ENCODE measurements at places on chromosomes 2 and 18. TPM values are rescaled to one million over a fixed set of nuclear protein-coding genes. Genes with fewer than 3 reads are reported as not detected.

GRCh38 chr18:13302457-13303225, 84.1 kb downstream of the LDLRAD4 start:
- no peaks in the 10 kb centered on the region for H3K36me3 ChIP-seq
- DNase-seq = no peak
- H3K4me3 ChIP-seq = no peak overlapping the region
- peaks cover 3% of the 10 kb centered on the region for H3K4me1 ChIP-seq

- H3K27ac ChIP-seq = no peak overlapping the region
- DNase-seq = no peak
- no peaks in the 10 kb centered on the region for H3K36me3 ChIP-seq
- no peaks in the 10 kb centered on the region for H3K27me3 ChIP-seq
- no peak overlapping the region for H3K4me3 ChIP-seq
Observed at GRCh38 chr2:197292619-197293018, 18.0 kb downstream of the ANKRD44 start.

GAL3ST2 gene
- total RNA-seq = not detected

- H3K27me3 ChIP-seq = no peaks in the 10 kb centered on the region
- DNase-seq = no peak
- no peaks in the 10 kb centered on the region for H3K4me1 ChIP-seq
- no peak overlapping the region for H3K4me3 ChIP-seq
- no peak overlapping the region for H3K27ac ChIP-seq
- peaks cover 7% of the 10 kb centered on the region for H3K36me3 ChIP-seq
Observed at GRCh38 chr2:175793648-175794047, 208.4 kb downstream of the LNPK start.

IL1F10 gene
- not detected for total RNA-seq

- DNase-seq = no peak
- peaks cover 5% of the 10 kb centered on the region for H3K27me3 ChIP-seq
- H3K4me1 ChIP-seq = peaks cover 46% of the 10 kb centered on the region
- peaks cover 23% of the 10 kb centered on the region for H3K36me3 ChIP-seq
- H3K27ac ChIP-seq = no peak overlapping the region
- peak overlapping the region; percentile 1 for H3K4me3 ChIP-seq
Observed at GRCh38 chr18:44723411-44723810, 42.7 kb downstream of the SETBP1 start.

FIGLA gene
- not detected for total RNA-seq

GRCh38 chr2:69509011-69509749, 71.9 kb upstream of the NFU1 start:
- no peaks in the 10 kb centered on the region for H3K4me1 ChIP-seq
- peak overlapping the region; percentile 59 for H3K4me3 ChIP-seq
- H3K27me3 ChIP-seq = no peaks in the 10 kb centered on the region
- H3K27ac ChIP-seq = peak overlapping the region; percentile 15
- H3K36me3 ChIP-seq = peaks cover 73% of the 10 kb centered on the region
- DNase-seq = no peak

NOL4 gene
- total RNA-seq = 0.67 TPM

DNA sequence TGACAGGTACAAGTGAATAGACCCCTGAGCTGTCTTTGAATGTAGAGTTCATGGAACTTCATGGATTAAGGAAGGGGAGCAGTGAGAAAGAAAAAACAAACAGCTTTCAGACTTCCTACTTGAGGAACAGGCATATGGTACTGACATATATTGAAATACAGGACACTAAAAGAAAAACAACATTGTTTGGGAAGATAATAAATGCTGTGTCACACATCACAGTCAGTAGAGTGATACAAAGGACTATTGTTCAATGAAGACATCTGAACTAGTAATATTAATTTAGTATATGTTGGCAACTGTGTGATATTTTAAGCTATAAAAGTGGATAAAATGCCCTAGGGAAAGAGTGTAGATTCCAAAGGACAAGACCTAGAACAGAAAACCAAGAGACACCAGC, 3.3 kb downstream of the DSC2 start:
- no peaks in the 10 kb centered on the region for H3K27me3 ChIP-seq
- H3K27ac ChIP-seq = no peak overlapping the region
- DNase-seq = no peak
- peaks cover 22% of the 10 kb centered on the region for H3K4me1 ChIP-seq

- no peak for DNase-seq
- no peaks in the 10 kb centered on the region for H3K4me1 ChIP-seq
- peaks cover 4% of the 10 kb centered on the region for H3K36me3 ChIP-seq
- peaks cover 2% of the 10 kb centered on the region for H3K27me3 ChIP-seq
- H3K27ac ChIP-seq = no peak overlapping the region
Observed at GRCh38 chr2:234863043-234863934, 88.5 kb upstream of the SH3BP4 start.

MCM6 gene
- total RNA-seq = 27.2 TPM

DNA sequence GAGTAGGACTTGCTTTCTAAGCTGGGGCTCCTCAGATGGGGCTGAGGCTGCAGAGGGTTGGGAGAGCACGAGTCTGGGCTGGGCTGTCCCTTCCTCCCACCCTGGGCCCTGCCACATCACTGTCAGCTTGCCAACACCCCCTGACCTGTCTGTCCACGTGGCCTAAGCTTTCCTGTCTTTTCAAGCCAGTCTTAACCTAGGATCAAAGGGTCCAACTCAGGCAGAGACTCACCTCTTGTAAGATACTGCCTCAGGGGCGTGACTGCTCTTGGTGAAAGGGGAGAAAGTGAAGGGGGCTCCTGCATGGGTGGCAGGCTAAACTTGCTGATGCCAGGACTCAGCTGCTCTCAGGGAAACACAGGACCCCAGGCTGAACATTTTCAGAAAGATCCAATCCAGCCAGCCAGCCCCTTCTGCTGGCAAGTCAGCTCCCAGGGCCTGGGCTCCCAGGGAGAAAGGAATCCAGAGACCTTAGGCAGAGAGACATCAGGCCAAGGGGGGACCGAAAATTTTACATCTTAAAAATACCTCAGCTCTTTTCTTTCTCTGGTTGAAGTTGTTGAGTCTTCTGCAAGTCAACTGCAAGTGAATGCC, 144.2 kb upstream of the ID2 start:
- peaks cover 24% of the 10 kb centered on the region for H3K4me1 ChIP-seq
- DNase-seq = no peak
- H3K27ac ChIP-seq = no peak overlapping the region
- peaks cover 7% of the 10 kb centered on the region for H3K27me3 ChIP-seq
- H3K4me3 ChIP-seq = no peak overlapping the region

- peaks cover 7% of the 10 kb centered on the region for H3K27me3 ChIP-seq
- no peak overlapping the region for H3K27ac ChIP-seq
- peaks cover 4% of the 10 kb centered on the region for H3K36me3 ChIP-seq
- no peak for DNase-seq
Observed at GRCh38 chr2:187180529-187180928, 267.5 kb downstream of the CALCRL start.

DNA sequence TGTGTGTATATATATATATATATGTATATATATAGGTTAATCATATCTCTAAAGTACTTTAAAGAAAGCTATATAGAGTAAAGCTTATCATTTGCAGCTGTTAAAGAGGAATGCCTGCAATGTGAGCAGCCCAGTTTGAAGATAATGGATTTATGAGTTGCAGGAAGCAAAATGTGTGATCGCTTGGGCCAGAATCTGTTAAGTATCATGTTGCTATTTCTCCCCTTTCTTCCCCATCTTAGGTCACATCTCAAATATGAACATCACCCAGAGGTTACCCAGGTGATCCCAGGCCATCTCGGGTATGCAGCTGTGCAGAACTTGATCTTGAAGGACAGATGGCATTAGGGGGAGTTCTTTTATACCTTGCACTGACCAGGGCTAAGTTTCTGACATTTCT, 316.5 kb downstream of the MTX2 start:
- no peaks in the 10 kb centered on the region for H3K36me3 ChIP-seq
- DNase-seq = no peak
- no peak overlapping the region for H3K27ac ChIP-seq
- peaks cover 4% of the 10 kb centered on the region for H3K27me3 ChIP-seq

ASAP2 gene
- total RNA-seq = 31.8 TPM

CDKL4 gene
- 0.92 TPM for total RNA-seq

GRCh38 chr2:207473049-207473930, 56.5 kb upstream of the CREB1 start:
- H3K4me1 ChIP-seq = peaks cover 38% of the 10 kb centered on the region
- no peaks in the 10 kb centered on the region for H3K36me3 ChIP-seq
- H3K27me3 ChIP-seq = peaks cover 3% of the 10 kb centered on the region
- peak overlapping the region; percentile 82 for H3K27ac ChIP-seq

DNA sequence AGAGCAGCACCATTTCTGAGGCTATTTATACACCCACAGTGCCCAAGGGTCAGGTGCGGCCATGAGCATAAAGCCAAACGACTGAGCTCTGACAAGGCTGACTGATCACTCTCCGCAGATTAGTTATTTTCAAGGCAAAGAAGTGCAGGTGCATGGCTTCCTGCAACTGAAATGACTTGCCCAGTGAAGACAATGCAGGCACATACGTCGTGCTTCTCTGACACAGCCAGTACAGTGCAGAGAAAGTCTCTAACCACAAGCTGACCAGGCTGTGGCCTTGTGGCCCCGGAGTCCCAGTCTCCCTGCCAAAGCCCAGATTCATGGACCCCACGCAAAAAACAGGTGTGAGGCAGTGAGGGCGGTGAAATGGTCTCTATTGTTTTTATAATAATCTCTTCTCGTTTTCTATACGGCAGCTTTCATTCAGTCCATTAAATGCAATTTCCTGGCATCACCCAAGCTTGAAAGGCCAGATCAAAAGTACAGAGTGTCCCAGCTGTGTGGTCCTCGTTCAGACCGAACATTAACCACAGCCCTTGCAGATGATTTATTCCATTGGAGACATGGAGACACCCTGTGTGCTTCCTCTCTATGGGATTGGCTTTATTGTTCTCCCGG, 447.0 kb upstream of the ID2 start:
- H3K27ac ChIP-seq = no peak overlapping the region
- H3K4me1 ChIP-seq = peaks cover 10% of the 10 kb centered on the region
- H3K4me3 ChIP-seq = no peak overlapping the region
- no peaks in the 10 kb centered on the region for H3K27me3 ChIP-seq
- no peaks in the 10 kb centered on the region for H3K36me3 ChIP-seq

GRCh38 chr2:166418853-166419615, 43.3 kb upstream of the SCN9A start:
- no peak overlapping the region for H3K4me3 ChIP-seq
- H3K27ac ChIP-seq = no peak overlapping the region
- no peak for DNase-seq
- H3K36me3 ChIP-seq = peaks cover 5% of the 10 kb centered on the region
- peaks cover 6% of the 10 kb centered on the region for H3K4me1 ChIP-seq
- no peaks in the 10 kb centered on the region for H3K27me3 ChIP-seq

GRCh38 chr18:22433956-22434355, 16.2 kb upstream of the CTAGE1 start:
- no peaks in the 10 kb centered on the region for H3K36me3 ChIP-seq
- H3K4me3 ChIP-seq = no peak overlapping the region

- no peaks in the 10 kb centered on the region for H3K36me3 ChIP-seq
- peaks cover 5% of the 10 kb centered on the region for H3K4me1 ChIP-seq
- no peaks in the 10 kb centered on the region for H3K27me3 ChIP-seq
- H3K27ac ChIP-seq = no peak overlapping the region
- no peak for DNase-seq
- no peak overlapping the region for H3K4me3 ChIP-seq
Observed at GRCh38 chr2:166381-166780, 97.5 kb downstream of the SH3YL1 start.

NOSTRIN gene
- total RNA-seq = not detected

MGAT4A gene
- total RNA-seq = 7.3 TPM

GRCh38 chr18:35458677-35459441, 38.9 kb downstream of the INO80C start:
- H3K27me3 ChIP-seq = peaks cover 7% of the 10 kb centered on the region
- DNase-seq = peak; percentile 77
- H3K4me1 ChIP-seq = peaks cover 63% of the 10 kb centered on the region
- H3K27ac ChIP-seq = peak overlapping the region; percentile 94
- H3K4me3 ChIP-seq = no peak overlapping the region

- no peaks in the 10 kb centered on the region for H3K36me3 ChIP-seq
- no peak overlapping the region for H3K27ac ChIP-seq
- peak; percentile 20 for DNase-seq
- H3K27me3 ChIP-seq = no peaks in the 10 kb centered on the region
- no peaks in the 10 kb centered on the region for H3K4me1 ChIP-seq
Observed at GRCh38 chr2:229133155-229133772, 137.8 kb downstream of the PID1 start.

- no peak overlapping the region for H3K4me3 ChIP-seq
- H3K27ac ChIP-seq = no peak overlapping the region
- DNase-seq = no peak
Observed at GRCh38 chr2:75870651-75871137, 160.0 kb upstream of the GCFC2 start.

GRCh38 chr2:36451512-36451911, 95.9 kb downstream of the CRIM1 start:
- DNase-seq = no peak
- H3K4me3 ChIP-seq = no peak overlapping the region
- H3K27me3 ChIP-seq = peaks cover 3% of the 10 kb centered on the region
- H3K27ac ChIP-seq = peak overlapping the region; percentile 49

- no peaks in the 10 kb centered on the region for H3K36me3 ChIP-seq
- no peak for DNase-seq
Observed at GRCh38 chr2:226754821-226755604, 44.6 kb downstream of the IRS1 start.

- H3K27me3 ChIP-seq = peaks cover 5% of the 10 kb centered on the region
- no peak overlapping the region for H3K27ac ChIP-seq
- H3K4me3 ChIP-seq = no peak overlapping the region
Observed at GRCh38 chr2:236642125-236642524, 72.5 kb downstream of the ACKR3 start.

CABYR gene
- total RNA-seq = 8.4 TPM

NRP2 gene
- total RNA-seq = 258 TPM

GRCh38 chr2:195575879-195576401, 81.1 kb upstream of the SLC39A10 start:
- H3K36me3 ChIP-seq = no peaks in the 10 kb centered on the region
- H3K27me3 ChIP-seq = no peaks in the 10 kb centered on the region
- peak overlapping the region; percentile 46 for H3K27ac ChIP-seq
- no peak for DNase-seq
- peaks cover 7% of the 10 kb centered on the region for H3K4me1 ChIP-seq

GRCh38 chr2:127530245-127531140, 4.2 kb upstream of the IWS1 start:
- peaks cover 14% of the 10 kb centered on the region for H3K4me1 ChIP-seq
- no peak overlapping the region for H3K4me3 ChIP-seq
- no peak overlapping the region for H3K27ac ChIP-seq
- peaks cover 9% of the 10 kb centered on the region for H3K36me3 ChIP-seq
- H3K27me3 ChIP-seq = peaks cover 20% of the 10 kb centered on the region
- DNase-seq = no peak

GALNT5 gene
- total RNA-seq = 0.15 TPM
